ENCODE measurements at places on chromosomes 13 and 19. TPM values are rescaled to one million over a fixed set of nuclear protein-coding genes. Genes with fewer than 3 reads are reported as not detected.

DNA sequence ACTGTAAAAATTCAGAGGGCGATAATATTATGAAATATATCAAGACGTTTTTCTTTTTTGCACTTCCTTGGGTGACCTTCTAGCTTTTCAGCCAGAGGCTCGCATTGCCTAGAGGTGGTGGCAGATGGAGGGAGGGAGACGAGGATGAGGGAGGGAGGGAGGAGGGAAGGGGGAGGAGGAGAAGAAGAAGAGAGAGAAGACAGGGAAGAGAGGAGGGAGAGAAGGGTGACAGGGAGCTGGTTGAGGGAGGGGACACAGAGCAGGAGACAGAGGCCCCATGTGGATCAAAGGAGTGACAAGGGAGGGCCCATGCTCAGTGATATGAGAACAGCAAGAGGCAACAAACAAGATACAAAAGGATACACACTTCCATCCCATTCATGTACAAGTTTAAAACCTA, 8.0 kb upstream of the KCTD15 start:
- no peak for DNase-seq
- H3K4me3 ChIP-seq, result no peak overlapping the region
- H3K27me3 ChIP-seq, result no peaks in the 10 kb centered on the region
- H3K36me3 ChIP-seq, result no peaks in the 10 kb centered on the region

GRCh38 chr13:102911336-102911735, 65.5 kb downstream of the ERCC5 start:
- no peak overlapping the region for H3K4me3 ChIP-seq
- H3K27ac ChIP-seq, result no peak overlapping the region
- no peaks in the 10 kb centered on the region for H3K36me3 ChIP-seq
- H3K27me3 ChIP-seq, result no peaks in the 10 kb centered on the region
- peaks cover 14% of the 10 kb centered on the region for H3K4me1 ChIP-seq
- no peak for DNase-seq

Gene LRRC63
- total RNA-seq, result not detected

DNA sequence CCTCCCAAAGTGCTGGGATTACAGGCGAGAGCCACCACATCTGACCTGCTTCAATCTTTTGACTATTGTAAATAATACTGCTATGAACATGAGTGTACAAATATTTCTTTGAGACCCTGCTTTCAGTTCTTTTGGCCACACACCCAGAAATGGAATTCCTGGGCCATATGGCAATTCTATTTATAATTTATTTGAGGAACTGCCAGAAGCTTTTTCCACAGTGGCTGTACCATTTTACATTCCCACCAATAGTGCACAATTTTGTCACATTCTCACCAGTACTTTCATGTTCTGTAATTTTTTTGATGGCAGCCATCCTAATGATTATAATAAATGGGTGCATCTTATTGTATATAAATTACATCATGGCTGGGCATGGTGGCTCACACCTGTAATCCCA, 13.7 kb upstream of the FCER2 start:
- H3K4me1 ChIP-seq, result no peaks in the 10 kb centered on the region
- no peaks in the 10 kb centered on the region for H3K36me3 ChIP-seq
- H3K4me3 ChIP-seq, result no peak overlapping the region

Gene NAA16
- 45.3 TPM for total RNA-seq

DNA sequence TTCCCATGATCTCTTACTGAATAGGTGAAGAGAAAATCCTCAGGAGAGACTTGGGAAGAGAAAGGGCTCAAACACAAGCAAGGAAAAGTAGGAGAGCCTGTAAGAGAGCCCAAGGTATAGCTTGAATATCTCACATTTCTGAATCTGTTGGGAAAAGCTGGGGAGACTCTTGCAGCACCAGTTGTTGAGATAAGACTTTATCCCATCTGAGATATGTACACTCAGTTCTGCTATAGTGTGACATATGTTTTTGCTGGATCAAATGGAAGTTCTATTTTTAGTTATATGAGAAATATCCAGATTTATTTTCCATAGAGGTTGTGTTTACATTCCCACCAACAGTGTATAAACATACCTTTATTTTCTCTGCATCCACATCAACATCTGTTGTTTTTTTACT, 246.1 kb downstream of the NDFIP2 start:
- no peak overlapping the region for H3K4me3 ChIP-seq
- no peak overlapping the region for H3K27ac ChIP-seq
- DNase-seq, result no peak
- H3K4me1 ChIP-seq, result no peaks in the 10 kb centered on the region

DNA sequence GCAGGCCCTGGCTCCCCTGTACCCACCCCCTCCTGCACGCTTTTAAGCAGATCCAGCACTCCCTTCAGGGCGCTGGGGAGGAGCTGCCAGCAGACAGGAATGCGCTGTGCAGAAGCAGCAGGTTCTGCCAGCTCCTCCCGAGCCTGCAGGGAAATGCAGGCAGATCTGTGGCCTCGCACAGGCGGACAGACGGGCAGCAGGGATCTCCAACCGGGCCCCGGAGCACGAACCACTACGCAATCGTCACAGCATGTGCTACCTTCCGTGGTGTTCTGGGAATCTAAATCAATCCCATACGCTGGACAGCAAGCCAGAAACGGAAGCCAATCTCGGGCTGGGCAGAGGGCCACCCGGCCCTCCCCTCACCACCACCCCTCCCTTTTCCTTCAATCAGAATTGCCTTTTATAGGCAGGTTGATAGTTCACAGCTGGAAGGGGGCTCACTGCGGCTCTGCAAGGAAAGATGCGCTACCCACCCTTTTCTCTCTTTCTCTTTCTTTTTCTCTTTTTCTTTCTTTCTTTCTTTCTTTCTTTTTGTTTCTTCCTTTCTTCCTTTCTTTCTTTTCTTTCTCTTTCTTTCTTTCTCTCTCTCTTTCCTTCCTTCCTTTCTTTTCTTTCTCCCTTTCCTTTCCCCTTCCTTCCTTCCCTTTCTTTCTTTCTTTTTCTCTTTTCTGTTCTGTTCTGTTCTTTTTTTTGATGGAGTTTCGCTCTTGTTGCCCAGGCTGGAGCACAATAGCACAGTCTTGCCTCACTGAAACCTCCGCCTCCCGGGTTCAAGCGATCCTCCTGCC, 99.9 kb downstream of the GNG7 start:
- H3K27ac ChIP-seq, result no peak overlapping the region
- H3K27me3 ChIP-seq, result peaks cover 49% of the 10 kb centered on the region
- peak overlapping the region; percentile 30 for H3K4me3 ChIP-seq
- no peaks in the 10 kb centered on the region for H3K36me3 ChIP-seq
- DNase-seq, result peak; percentile 80
- H3K4me1 ChIP-seq, result no peaks in the 10 kb centered on the region

DNA sequence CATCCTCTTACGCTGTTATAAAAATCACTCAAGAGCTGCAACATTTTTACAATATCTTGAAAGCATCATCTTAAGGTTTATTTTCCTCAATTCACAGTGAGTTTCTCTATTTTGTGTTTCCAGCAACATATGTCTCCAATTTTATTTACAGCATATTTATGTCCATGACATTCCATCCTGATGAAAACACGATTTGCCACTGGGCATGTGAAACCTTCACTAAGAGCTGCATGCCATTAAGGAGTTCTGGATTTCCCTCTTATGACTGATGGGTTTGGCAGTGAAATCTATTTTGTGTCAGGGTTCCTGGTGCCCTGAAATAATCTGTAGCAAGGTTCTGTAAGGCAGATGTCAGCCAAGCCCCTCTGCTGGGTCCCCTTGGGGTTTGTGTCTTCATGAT, 527.6 kb upstream of the KLF12 start:
- DNase-seq, result no peak
- H3K27ac ChIP-seq, result no peak overlapping the region
- H3K36me3 ChIP-seq, result no peaks in the 10 kb centered on the region
- no peaks in the 10 kb centered on the region for H3K27me3 ChIP-seq
- H3K4me1 ChIP-seq, result no peaks in the 10 kb centered on the region
- no peak overlapping the region for H3K4me3 ChIP-seq

Gene CLC
- total RNA-seq, result not detected

DNA sequence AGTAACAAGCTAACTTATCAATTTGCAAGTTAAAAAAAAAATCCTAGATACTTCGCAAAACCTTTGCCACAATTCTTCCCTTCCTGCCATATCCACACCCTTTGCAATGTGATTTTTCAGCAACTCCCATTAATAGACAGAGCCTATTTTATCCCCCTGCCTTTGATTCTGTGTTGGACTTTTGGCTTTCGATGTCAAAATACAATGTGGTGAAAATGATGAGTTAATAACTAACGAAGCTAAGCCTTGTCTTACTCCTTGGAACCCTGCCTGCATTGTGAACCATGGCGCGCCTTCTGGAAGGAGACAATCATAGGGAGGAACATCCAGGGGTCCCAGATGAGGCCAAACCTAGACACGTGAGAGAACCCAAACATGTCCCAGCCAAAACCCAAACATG, 6.4 kb downstream of the CYP4F2 start:
- no peaks in the 10 kb centered on the region for H3K36me3 ChIP-seq
- H3K4me3 ChIP-seq, result no peak overlapping the region
- no peak overlapping the region for H3K27ac ChIP-seq

Gene ZNF345
- total RNA-seq, result 18.1 TPM

Gene S1PR2
- total RNA-seq, result 18.8 TPM

Gene ADGRE3
- total RNA-seq, result not detected

DNA sequence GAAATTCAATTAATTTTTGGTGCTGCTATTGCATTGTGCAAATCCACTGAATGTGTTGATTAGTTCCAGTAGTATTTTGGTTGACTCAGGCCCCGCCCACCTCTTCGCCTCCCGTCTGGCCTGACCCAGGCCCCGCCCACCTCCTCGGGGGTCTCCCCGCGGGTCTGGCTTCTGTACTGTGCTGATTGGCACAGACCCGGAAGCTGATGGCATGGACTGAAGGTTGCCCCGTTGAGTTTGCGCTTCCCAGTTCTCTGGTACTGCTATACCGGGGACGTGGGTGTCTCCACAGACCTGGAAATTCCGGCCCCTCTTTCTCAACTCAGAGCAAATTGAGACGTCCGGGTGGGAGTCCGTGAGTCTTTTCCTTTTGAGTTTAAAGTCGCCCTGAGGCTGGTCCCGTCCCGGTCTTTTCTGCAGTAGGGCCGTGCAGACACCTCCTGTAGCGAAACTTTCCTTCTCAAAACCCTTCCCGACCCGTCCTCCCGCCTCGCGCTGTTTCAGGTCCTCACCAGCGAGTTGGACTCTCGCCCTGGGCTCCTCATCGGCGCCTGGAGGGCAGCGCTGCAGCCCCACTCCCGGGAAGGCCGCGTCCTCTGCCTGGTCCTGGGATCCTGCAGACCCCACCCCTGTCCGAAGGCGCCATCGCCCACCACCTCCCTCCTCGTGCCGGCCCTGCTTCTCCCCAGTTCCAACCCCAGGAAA, 14.8 kb downstream of the ZNF701 start:
- no peak overlapping the region for H3K27ac ChIP-seq
- H3K4me3 ChIP-seq, result no peak overlapping the region
- H3K27me3 ChIP-seq, result no peaks in the 10 kb centered on the region
- H3K36me3 ChIP-seq, result peaks cover 16% of the 10 kb centered on the region

- no peaks in the 10 kb centered on the region for H3K36me3 ChIP-seq
- H3K4me1 ChIP-seq, result no peaks in the 10 kb centered on the region
- DNase-seq, result no peak
- no peaks in the 10 kb centered on the region for H3K27me3 ChIP-seq
Measured at GRCh38 chr13:108897955-108898354, 268.5 kb downstream of the MYO16 start.

DNA sequence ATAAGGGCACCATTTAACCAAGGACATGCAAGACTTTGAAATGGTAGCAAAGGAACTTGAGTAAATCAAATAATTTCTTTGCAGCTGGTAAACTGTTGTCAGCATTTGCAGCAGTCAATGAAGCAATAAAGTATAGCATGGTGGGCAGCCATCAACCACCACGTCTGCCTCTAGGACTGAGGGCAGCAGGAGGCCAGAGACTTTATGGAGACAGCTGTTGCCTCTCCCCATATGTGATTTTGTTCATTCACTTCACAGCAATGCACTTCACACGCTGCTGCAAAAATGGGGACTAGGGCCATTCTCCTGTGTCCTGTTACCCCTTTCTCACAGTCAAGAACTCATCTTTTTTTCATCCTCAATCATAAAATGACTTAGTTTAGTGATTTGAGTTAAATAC, 51.3 kb upstream of the PCDH9 start:
- no peak overlapping the region for H3K4me3 ChIP-seq
- no peak for DNase-seq
- H3K4me1 ChIP-seq, result no peaks in the 10 kb centered on the region
- no peak overlapping the region for H3K27ac ChIP-seq

GRCh38 chr13:66430269-66430668, 799.9 kb downstream of the PCDH9 start:
- H3K4me1 ChIP-seq, result no peaks in the 10 kb centered on the region
- DNase-seq, result no peak
- no peak overlapping the region for H3K27ac ChIP-seq
- H3K4me3 ChIP-seq, result no peak overlapping the region
- no peaks in the 10 kb centered on the region for H3K36me3 ChIP-seq
- H3K27me3 ChIP-seq, result no peaks in the 10 kb centered on the region

Gene ZNF155
- total RNA-seq, result 13.5 TPM

DNA sequence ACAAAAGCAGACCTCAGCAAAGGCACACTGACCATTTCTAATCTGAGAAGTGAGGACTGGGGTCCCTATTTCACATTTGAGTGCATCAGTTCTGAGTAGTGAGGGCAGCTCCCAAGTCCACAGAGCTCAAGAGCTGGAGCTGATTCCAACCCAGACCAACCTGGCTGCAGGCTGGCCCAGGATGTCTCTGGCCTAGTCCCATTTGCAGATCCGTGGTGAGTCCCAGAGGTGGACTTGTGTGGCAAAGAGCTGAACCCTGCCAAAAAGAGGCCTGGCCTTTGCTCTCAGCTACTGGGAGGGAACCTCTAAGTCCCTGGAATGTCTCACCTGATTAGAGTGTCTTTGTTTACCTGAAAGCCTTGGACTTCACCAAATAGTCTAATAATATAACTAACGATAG, 14.6 kb downstream of the SIGLEC7 start:
- no peak overlapping the region for H3K4me3 ChIP-seq
- no peaks in the 10 kb centered on the region for H3K27me3 ChIP-seq
- no peaks in the 10 kb centered on the region for H3K4me1 ChIP-seq
- no peak for DNase-seq
- H3K36me3 ChIP-seq, result no peaks in the 10 kb centered on the region

Gene PRRG2
- total RNA-seq, result 0.68 TPM

DNA sequence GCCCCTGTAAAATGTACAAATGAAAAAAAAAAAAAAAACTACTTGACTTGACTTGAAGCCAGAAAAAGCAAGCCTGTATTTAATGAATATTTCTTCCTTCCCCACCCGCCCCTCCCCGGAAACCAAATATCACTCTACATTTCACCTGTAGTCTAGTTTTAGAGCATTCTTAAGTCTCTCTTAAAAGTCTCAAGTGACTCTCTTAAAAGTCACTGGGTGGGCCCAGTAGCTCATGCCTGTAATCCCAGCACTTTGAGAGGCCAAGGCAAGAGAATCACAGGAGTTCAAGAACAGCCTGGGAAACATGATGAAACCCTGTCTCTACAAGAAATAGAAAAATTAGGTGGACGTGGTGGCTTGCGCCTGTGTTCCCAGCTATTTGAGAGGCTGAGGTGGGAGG, 72.0 kb downstream of the TSC22D1 start:
- H3K4me1 ChIP-seq, result peaks cover 8% of the 10 kb centered on the region
- no peak overlapping the region for H3K4me3 ChIP-seq
- no peak overlapping the region for H3K27ac ChIP-seq
- no peaks in the 10 kb centered on the region for H3K27me3 ChIP-seq

- H3K27ac ChIP-seq, result no peak overlapping the region
- no peaks in the 10 kb centered on the region for H3K27me3 ChIP-seq
- H3K4me3 ChIP-seq, result no peak overlapping the region
- peak; percentile 52 for DNase-seq
Measured at GRCh38 chr19:49862391-49863253, 4.8 kb downstream of the PNKP start.

Measured in neural progenitor cell (in vitro differentiated cells).